ENCODE measurements at places on chromosomes 3 and 15.

DNA sequence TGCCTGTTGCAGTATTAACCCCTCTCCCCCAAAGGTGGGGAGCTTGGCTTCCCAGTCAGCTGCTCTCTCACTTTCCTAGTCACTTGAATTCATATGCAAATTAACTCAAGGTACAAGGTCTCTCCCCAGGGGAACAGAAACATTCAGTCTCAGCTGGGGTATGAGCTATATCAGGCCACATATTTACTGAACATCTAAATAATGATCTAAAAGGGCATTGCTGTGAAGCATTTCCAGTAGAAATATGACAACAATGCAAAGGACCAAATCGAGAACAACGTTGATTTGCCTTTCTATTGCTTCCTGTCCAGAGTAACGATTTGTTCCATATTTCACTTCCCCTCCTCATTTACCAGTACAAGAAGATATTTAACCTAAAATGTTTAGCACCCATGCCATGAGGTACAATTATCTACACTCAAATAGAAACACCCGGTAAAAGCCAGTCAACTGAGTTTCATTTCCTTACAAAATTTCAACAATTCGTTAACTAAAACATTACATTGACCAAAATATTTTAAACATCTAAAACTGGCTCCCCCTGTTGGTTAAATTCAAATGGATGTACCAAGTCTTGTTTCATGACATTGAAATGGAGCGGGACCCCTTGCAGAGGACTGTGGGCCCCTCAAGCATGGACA is 36.5 kb upstream of the KLHL6 start:
- peak; percentile 56 for DNase-seq

DNA sequence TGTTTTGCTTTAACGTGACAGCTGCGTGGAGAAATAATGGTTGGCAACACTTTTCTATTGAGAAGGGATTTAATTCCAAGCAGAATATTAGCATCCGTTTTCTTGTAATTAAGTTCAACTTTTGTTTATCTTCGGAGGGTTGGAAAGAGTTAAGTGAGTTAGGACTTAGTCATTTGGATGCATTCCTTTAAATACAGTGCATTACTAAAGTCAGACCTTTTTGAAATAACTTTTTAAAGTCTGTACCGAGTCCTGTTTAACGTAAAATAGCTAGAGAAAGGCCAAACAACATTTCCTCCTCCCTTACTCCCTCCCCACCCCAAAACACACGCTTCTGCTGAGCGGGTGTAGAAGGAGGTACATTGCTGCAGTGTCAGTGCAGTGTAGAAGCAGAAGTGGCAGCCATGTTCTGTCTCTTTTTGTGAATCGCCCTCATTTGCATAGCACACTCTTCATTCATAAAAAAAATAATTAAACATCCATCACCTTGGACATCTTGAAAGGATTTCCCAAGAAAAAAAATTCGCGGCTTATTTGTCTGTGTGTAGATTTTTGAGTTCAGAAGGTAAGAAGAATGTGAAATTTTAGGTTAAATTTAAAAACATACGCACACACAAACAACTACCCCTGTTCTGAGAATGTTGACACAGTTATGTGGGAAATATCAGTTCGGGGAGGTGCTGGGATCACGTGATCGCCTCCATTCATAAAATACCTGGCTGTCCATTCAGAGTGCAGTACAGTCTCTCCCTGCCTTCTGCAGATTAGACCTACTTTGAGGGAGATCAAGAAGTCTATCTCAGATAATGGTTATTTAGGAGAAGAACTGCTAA is 1.6 kb downstream of the SPRED1 start:
- peak; percentile 52 for DNase-seq

- DNase-seq: no peak
These were observed 7.4 kb downstream of the EPHA3 start for GRCh38 chr3:89114841-89115223.

DNA sequence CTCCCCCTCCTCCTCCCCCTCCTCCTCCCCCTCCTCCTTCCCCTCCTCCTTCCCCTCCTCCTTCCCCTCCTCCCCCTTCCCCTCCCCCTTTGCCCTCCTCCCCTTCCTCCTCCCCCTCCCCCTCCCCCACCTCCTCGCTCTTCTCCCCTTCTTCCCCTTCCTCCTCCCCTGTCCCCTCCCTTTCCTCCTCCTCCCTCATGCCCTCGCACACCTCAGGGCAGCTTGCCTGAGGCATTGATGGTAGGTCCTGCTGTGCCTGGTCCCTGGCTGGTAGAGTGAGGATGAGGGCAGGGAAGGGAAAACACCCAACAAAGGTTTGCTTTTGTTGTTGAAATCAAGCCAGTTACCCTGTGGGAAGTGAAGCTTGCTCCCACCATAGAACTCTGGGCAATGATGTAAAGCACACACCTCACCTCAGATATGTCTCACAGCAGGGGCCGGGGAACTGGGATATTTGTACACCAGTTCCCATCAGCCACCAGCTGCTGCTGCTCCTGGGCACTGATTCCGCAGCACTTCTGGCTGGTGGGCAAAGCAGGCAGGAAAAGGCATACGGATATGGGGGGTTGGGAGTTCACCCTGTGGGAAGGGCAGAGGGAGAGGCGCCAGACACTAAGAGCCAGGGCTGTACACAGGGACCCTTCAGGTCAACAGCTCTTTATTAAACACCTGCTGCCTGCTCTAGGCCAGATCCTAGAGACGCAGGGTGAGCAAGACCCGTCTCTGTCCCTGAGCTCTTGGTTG is 13.8 kb downstream of the ISG20 start:
- no peak for DNase-seq

DNA sequence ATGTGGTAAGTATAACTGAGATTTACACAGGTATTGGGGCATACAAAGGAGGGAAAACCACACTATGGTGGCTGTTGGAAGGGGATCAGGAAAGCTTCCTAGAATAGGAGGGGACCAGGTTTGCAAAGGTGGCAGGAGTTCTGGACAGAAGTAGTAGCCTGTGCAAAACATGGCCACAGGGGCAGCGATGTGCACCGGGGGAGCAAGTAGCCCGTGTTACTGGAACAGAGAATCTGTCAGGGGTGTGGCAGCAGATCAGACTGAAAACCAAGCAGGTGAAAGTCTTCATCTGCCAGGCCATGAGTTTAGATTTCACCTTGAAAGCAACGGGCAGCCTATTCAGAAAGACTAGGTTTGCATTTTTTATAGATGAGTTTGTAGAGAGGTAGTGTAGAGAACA is 182.3 kb upstream of the LPP start:
- DNase-seq: no peak

GRCh38 chr15:62958528-62959363 is 83.8 kb upstream of the TPM1 start:
- DNase-seq: no peak

- no peak for DNase-seq
These were observed 40.3 kb upstream of the TBC1D5 start for GRCh38 chr3:17782751-17783150.

DNA sequence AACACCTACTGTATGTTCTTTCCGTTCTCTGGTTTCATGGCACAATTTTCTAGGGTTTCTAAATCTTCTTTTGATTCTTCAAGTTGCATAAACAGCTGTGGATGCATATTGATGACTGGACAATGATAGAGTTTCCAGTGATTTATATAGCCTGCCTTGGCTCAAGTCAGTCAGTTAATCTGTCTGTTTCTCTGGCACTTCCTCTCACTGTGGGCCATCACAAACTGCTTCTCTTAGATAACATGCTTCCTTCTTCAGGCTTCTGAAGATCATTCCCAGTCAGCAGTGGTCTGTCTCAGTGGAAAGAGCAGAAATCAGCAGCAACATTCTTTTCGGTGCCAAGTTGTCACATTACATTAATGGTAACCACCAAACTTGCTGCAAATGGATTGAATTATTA is 207.2 kb downstream of the RYR3 start:
- DNase-seq: no peak

DNA sequence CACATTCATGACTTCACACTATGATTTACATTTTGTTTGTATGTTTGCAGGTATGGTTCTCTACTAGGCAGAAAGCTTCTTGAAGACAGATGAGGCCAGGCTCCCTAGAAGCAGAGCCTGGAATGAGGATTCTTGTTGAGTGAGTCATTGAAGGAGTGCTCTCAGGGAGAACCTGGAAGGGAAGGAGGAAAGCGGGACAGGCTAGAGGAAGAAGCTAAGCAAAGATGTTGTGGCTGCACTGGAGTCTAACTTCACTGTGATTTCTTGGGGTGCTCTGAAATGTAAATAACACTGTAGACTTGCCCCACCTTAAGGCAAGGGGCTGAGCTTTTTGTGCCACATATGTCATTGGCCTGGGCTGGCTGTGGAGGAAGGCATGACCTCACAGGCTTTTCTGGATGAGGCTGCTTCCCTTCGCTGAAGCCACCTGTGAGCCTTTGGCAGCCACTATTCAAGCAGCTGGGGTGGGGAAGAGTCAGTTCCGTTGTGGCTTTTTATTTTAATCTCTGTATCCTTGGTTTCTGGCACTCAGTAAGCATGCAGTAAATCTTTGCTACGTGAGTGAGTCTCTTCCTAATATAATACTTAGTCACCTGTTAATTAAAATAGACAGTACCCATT is 307.3 kb downstream of the SV2B start:
- no peak for DNase-seq

- DNase-seq: no peak
These were observed 607.5 kb upstream of the NAALADL2 start for GRCh38 chr3:174251681-174252080.

DNA sequence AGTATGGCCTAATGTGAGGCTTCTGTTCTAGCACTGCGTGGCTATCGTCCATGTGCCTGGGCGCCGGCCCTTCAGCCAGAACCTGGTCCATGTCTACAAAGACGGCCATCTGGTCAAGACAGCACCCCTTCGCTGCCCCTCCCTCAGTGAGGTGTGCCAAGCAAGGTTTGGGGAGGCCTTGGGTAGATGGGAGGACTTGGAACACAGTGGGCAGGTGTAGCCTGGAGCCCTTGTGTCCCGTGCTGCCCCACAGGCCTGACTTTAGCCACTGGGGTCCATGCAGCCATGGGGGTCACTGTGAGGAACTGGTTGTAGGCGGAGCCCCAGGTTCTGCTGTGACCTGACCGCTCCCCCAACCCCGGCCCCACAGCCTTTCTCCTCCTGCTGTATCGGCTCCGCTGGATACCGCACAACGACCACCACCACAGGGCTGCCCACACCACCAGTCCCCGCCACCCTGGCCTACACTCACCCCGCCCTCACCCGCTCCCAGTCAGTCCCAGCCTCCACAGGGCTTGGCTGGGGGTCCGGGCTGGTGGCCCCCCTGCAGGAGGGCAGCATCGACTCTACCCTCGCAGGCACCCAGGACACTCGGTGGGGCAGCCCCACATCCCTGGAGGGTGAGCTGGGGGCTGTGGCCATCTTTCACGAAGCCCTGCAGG is 16.6 kb downstream of the NBEAL2 start:
- no peak for DNase-seq

Measured in activated CD4-positive, alpha-beta T cell treated with anti-CD3 and anti-CD28 coated beads, Interleukin-10, Interleukin-2, amounts not matched to agents 100 ng/mL and 50 ng/mL, durations not matched to agents 16 hours and 8 hours (primary cell).